ENCODE measurements at places on chromosomes 2 and 18.

GRCh38 chr18:34048423-34048822 lies 176.3 kb downstream of the NOL4 start:
- no peak for DNase-seq

DNA sequence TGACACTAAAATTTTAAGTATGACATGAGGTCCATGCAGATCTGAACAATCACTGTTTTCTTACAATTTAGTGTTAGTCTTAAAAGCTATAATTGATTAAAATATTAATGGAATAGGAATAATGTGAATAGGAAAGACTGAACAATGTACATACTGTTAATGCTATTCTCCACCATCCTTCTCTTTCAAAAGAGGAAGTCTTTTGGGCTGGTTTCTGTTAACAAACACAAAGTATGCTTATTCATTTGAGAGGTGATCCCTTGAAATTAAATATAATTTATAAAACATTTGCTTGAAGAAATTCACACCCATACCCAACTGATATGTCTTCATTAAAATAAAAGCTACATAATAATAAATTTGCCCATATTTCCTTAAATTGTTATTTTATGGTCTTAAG lies 2.3 kb downstream of the STPG4 start:
- no peak for DNase-seq

DNA sequence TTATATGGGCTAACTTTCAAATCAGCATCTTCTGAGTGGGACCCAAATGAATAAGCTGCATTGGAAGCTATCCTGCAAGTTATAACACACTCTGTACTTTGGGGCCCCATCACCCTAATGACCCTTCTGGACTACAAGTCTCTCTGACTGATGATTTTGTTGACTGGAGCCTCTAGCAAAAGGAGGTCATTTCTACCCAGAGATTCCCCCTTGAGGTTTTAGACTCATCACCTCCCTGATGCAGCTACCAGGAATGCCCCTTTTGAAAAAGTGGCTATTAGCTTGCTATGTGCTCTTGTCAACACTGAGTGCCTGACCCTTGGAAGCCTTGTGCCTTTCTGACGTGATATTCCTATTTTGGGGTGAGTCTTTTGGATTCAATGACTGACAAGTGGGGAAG lies 54.5 kb upstream of the NEMP2 start:
- DNase-seq: no peak

DNA sequence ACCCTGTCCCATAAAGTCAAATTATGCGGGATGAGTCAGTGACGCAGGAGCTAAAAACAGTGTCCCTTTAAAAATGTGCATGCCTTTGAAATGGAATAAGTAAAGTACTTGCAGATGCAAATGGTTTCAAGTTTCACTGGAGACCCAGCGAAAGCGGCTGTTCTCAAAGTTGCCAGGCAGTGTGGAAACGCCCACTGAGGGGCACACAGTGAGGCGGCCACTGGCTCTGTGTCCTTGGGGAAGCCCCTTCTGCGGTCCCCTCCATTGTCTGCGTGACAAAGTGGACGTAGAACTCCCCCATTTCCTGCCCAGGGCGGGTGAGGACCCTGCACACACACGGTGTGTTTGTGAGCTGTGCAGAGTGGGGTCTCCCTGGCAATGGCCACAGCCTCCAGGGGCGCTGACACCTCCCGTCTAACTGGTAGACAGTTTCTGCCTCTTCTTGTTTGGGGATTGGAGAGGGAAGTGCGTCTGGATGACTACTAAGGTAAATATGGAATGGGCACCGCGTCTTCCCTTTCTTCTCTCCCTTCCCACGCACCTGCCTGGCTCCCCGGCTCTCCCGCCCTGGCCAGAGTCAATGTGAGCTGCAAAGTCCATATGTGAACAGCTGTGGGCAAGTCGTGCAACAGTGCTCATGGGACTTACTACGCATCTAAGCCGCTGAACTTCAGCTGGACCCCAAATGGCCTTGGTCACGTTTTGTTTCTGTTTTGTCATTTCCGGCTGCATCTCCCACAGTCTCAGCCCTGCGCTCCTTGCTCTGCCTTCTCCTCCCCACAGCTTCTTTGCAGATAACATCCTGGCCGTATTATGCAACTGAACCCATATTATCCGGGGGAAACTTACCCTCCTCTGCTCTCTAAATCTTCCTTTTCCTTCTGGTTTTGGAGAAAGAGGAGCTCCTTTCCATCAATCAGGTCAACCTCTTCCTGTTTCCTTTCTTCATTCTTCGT lies 33.7 kb upstream of the ZNF516 start:
- peak; percentile 70 for DNase-seq

DNA sequence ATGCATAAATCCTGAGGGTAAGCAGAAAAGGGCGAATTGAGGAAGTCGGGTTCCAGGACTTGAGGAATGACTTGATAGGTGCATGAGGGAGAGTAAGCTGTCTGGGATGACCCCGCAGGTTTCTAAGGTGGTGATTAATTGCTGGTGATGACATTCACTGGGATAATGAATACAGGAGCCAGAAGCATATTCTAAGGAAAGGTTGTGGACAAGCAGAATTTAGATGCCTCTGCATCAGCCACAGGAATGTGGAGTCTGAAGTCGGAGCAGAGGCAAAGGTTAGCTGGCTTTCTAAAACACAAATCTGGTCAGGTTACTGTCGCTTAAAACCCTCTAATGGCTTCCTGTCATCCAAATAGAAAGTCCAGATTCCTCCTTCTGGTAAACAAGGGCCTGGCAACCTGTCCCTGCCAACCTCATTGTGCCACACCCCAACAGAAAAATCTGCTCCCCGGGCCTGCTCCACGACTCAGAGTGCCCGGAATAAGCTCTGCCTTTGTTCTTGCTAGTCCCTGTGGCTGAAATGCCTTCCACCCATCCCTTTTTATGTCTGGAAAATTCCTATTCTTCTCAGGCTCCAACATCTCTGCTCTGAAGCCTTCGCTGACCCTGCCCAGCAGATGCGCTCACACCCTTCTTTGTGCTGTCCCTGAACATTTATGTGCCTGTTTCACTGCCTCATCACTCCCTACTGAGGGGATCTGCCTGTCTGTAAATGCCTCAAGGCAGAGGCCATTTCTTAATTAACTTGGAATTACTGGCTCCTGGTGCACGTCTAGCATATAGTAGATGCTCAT lies 11.3 kb upstream of the TMEM214 start:
- DNase-seq: peak; percentile 42
